Activated effector memory CD4-positive, alpha-beta T cell treated with anti-CD3 and anti-CD28 coated beads, Interleukin-2, amount 50 U/mL, for 16 hours (primary cell): ENCODE measurements at places on chromosomes 13 and 19.
A peak's percentile ranks its signal among the peaks of the same experiment; 100 is the strongest.

DNA sequence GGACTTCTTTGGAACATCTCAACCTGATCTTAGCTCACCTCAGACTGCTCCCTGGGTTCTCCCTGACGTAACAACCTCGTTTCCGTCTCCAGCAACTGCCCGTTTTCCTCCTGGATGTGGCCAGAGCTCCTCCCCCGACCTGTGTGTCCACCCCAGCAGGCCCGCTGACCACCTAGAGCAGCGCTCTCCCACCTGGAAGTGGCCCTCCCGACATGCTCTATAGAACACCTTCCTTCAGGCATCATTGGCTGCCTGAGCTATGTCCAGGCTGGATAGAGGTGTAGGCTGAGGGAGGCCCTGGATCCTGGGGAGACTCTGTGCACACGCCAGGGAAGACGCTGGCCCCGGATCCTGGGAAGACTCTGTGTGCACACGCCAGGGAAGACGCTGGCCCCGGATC lies 81.3 kb downstream of the TEX29 start:
- DNase-seq = peak; percentile 54

DNA sequence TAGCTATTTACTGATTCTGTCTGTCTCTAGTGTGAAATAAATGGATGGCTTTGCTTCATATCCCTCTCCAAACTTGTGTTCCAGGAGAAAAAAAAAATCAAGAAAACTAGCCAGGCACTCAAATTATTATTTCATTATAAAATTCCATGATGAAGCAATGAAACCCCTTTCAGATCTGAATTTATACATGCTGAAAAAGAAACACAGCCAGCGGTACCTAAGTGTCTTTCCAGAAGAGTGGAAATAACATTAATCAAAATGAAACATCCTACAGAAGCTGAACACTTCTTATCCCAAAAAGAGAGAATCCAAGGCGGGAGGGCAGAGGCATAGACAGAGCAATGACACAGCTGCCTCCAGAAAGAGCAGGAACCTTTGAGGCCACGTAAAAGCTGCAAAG lies 15.9 kb downstream of the ENOX1 start:
- DNase-seq = no peak

DNA sequence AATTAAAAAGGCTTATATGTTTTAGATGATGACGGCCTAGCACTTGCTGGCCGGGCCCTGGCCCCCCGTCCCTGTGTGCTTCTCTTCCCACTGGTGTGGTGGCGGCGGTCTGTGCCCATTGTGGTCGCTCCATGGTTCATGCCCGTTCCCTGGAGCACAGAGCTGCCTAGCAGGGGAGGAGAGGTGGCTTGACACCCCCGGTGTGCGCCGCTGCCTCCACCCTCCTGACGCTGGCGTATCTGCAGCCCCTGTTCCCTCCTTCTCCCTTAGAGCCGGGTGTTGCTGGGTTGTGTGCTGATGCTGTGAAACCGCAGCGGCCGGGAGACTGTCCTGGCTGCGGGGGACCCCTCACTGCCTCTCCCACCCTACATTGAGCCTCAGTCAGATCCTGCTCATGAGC lies 29.1 kb downstream of the DOT1L start:
- DNase-seq = no peak

DNA sequence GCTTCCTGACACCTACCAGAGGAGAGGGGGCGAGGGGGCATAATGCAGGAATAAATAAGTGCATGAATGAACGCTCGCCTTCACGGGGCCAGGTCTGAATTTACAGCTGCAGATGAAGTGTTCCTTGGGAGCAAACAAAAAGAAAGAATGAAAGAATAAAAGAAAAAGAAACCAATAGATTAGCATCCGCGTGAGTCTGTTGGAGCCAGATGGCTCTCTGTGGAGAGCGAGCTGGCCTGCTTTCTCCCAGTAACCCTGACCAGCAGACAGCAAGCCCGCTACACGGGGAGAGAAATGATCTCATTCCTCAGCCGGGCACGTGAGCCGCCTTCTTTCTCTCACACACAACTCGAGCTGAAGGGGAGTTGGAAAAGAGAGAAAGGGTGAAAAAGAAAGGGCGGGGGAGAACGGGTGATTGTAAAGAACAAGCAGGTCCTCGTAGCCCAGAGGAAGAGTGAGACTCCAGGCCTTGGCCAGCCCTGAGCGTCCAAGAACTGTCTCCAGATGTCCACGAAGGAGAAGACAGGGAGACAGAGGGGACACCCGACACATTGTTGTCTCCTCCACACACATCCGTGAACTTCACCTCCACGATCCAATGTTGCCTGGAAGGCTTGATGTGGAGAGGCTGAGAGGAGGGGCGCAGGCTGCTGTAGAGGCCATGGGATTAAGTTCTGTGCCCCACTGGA lies 81.4 kb downstream of the RNASEH2B start:
- DNase-seq = no peak

DNA sequence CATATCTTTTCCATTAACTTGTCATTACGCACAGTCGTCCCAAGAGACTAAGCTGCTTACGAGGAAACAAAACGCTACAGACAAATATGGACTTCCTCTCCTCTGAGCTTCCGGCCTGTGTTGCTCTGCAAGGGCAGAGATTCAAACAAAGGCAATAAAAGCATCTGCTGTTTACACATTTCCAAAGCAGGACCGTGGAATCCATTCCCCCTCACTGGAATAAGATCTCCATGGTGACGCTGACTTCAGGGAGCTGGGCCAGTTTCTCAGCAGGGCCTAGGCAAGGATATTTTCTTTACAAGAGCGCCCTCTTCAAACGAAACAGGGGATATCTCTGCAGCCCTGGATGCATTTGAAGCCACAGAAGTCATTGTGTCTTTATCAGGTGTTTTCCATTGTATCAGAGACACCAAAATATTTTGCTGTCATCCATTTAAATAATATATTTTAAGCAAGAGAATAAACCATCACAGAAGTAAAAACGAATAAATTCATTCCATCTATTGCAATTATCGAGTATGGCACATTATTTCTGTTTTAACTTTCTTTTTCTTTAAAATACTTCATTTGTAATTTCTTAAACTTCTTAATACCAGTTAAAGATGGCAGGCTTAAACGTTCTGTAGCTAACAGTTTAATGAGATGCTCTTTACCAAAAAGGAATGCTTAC lies 177.5 kb downstream of the DCLK1 start:
- DNase-seq = no peak

- no peak for DNase-seq
Observed at GRCh38 chr13:30818323-30818960, 83.1 kb downstream of the ALOX5AP start.

DNA sequence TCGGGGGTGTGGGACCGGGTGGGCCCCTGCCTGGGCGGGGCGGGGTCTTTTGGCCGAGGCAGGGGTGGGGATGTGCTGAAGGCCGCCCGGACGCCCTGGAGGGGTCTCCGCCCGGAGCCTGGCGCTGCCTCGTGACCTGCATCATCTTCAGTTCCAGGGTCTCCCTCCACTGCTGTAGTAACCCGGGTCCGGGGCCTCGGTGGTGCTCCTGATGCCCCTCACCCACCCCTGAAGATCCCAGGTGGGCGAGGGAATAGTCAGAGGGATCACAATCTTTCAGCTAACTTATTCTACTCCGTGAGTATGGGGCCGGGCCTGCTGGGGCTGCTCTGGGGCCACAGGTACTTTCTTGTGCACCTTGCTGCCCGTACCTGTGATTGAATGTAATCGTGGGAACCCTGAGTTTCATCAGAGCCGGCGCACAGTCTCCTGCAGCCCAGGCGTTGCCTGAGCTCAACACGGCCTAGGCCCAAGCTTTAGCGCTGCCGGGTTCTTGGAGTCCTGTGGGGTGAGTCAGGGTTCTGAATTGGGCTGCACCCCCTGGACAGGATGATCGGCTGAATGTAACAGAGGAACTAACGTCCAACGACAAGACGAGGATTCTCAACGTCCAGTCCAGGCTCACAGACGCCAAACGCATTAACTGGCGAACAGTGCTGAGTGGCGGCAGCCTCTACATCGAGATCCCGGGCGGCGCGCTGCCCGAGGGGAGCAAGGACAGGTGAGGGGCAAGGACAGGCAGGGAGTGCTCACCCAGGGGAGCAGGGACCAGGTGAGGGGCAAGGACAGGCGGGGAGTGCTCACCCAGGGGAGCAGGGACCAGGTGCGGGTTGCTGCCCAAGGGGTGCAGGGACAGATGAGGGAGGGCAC lies 10.5 kb downstream of the PEAK3 start:
- DNase-seq = peak; percentile 74

DNA sequence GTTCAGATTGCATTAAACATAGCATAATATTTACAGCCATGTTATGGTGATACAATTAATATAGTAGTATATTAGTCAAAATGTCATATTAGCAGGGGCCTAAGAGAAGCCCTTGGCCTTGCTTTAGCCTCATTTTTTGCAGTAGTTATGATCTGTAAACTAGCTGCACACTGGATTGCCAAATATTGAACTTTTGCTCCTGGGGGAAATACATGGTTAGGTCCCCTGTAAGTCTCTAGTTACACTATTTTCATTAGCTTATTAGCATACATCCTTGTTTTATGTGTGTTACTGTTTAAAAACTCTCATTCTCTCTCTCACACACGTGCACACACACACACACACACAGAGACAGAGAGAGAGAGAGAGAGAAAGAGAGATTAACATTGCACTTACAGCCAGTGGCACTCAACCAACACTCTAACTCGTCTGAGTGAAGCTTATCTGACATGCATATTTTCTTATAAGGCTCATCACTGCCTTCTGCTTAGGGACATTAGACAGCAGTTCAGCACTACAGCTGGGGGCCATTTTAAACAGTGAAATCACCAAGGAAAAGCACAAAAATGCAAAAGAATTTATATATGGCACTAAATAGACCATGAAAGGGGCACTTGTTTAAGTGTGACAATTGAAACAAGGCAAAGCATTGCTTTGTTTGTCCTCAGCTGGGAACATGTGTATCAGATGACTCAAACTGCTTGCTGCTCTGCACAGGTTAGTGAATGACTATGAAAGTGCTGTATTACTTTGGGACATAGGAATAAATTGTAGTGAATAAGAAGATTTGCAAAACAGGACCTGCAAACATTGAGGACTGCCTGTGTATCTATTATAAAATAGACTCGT lies 278.7 kb downstream of the GPC6 start:
- DNase-seq = no peak

DNA sequence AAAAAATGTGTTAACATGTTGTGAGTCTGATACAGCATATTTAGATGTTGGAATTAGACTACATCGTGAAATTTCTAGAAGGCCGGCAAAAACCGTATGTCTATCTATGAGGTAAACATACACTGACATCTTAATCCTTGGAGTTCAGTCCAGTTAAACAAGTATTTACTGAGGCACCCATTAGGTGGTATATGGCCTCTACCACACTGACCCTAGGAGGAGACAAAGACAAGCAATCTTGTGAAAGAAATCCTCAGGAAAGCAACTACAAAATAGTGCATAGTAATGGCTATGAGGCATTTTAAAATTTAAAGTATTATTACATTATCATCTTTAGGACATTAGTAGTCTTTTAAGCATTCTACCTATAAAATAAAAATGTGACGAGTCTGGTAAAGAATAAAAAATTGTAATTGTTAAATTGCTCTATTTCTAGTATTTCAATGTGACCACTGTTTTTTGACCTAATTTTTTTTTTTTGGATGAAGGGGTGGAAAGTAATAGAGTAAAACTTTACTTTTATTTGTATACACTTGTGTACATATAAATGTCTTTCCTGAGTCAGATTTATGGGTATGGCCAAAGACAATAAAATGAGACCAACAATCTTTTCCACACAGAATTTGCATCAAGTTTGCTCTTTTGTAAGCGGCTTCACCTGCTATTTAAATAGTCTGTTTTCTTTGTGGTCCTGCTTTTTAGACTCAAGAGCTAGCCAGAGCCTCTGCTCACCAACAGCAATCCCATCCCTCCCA lies 50.5 kb downstream of the KATNAL1 start:
- no peak for DNase-seq

DNA sequence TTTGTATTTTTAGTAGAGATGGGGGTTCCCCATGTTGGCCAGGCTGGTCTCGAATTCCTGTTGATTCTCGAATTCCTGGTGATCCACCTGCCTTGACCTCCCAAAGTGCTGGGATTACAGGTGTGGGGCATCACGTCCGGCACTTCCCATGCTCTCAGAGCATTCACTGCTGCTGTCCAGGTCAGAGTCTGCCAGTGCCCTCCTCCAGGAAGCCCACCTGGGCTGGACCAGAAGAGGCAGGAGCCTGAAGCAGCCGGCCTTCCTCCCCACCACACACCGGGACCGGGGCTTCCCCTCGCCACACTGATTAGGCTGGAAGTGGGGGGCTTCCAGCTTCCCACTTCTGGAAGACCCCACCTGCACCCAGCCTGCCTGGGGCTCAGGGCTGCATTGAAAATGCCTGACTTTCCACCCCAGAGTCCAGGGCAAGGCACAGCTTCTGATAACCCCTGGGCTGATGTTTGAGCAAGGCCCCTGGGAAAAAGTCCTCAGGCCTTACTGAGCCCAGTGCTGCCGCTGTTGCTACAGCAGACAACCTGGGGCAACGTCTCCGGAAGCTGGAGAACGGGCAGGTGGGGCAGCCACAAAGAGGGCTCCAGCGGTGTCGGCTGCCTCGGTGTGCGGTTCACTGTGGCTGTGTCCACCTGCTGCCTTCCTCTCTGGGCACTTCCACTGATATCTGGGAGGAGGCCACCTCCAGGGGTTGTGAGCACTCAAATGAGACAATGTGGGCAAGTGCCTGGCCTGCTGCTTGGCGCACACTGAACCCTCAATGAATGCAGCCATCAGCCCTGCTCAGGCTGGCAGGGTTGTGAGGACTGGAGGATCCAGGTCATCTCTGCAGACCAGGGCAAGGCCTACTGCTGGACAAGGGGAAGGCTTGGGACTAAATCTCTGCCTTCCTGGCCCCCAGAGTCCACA lies 22.6 kb downstream of the CEBPA start:
- DNase-seq = no peak

- peak; percentile 79 for DNase-seq
Observed at GRCh38 chr13:29954082-29955028, 103.9 kb upstream of the UBL3 start.

DNA sequence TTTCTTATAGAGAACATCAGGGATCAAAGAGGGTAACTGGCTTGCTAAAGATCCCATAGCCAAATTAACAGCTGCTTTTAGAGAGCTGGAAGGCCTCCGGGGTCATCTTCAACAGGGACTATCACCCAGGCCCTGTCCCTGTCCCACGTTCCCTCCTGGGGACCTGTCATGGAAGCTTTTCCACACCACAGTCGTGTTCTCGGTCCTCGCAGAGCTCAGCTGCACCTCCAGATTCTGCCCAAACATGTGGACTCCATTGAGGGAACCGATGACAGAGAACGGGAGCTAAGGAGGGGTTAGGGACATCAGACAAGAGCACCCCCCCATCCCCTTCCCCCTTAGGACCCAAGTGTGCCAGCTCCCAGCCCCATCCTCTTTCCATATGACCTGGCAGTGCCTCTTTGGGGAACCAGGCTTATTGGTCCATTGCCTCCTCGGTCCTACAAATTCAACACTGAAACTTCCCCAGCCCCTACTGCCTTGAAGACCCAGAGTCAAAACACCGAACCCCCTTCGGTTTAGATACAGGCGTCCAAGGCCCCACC lies 568 bp downstream of the FUZ start:
- DNase-seq = no peak

- peak; percentile 82 for DNase-seq
Observed at GRCh38 chr13:99281811-99282263, 23.7 kb upstream of the GPR18 start.

DNA sequence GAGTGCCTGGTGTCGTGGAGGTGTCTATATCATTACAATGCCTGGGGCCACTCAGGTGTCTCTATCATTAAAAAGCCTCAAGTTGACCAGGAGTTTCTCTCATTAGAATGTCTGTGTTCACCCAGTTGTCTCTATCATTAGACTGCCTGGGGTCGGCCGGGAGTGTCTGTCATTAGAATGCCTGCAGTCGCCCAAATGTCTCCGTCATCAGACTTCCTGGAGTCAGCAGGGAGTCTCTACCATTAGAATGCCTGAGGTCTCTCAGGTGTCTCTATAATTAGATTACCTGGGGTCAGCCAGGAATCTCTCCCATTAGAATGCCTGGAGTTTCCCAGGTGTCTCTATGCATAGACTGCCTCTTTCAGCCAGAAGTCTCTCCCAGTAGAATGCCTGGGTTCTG lies 1477.6 kb downstream of the UQCRFS1 start:
- no peak for DNase-seq
